ENCODE measurements at places on chromosomes 1 and 21.

DNA sequence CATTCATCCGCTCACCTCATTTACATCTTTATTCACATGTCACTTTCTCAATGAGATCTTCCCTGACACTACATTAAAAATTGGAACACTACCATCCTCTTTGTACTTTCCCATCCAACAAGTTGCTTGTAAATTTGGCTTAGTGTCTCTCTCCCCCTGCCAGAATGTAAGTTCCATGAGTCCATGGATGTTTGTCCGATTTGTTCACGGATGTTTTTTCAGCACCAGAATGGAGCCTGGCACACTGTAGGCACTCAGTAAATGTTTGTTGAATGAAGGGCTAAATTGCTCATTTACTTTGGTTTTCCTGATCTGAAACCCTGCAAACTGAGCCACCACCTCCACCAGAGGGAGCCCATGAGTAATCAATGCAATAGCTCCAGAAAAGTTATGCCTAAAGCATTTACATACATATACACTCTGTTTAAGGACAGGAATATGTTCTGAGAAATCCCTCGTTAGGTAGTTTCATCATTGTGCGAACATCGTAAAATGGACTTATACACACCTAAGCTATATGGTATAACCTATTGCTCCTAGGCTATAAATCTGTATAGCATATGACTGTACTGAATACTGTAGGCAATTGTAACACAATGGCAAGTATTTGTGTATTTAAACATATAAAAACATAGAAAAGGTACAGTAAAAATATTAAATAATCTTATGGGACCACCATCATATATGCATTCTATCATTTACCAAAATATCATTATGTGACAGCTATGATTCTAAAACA is 2.8 kb upstream of the EYA3 start:
- peak; percentile 61 for DNase-seq

GRCh38 chr1:173332026-173332425 is 124.9 kb upstream of the TNFSF4 start:
- no peak for DNase-seq

DNA sequence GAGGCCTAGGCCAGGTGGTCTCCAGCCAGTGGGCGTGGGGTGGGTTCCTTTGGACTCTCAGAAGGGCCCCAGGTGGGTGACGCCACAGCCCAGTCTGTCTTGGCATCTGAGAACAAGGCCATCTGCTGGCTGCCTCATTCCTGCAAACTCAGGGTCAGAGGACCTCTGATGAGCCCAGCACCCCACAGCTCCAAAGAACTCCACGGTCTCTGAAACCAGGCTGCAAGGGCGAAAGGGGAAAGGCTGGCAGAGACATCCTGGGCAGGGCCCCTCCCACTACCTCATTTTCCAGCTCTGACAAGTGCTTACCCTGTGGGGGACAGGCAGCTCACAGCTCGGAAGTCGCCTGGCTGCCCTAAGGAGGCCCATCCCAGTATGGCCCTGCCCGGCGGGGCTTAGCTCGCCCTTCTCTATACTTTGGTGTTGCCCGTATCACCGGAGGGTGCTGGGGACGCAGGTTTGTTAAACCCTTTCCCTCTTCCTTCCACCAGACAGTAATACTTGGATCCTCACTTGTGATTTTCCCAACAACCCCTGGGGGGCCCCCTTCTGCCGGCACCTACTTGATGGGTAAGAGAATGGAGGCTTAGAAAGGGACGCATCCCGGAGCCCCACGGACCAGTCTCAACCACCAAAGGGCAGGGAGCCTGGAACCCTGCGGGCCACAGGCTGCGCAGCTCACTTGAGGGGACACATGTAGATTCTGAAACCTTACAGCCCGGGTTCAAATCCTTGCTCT is 10.9 kb upstream of the EDN2 start:
- no peak for DNase-seq

DNA sequence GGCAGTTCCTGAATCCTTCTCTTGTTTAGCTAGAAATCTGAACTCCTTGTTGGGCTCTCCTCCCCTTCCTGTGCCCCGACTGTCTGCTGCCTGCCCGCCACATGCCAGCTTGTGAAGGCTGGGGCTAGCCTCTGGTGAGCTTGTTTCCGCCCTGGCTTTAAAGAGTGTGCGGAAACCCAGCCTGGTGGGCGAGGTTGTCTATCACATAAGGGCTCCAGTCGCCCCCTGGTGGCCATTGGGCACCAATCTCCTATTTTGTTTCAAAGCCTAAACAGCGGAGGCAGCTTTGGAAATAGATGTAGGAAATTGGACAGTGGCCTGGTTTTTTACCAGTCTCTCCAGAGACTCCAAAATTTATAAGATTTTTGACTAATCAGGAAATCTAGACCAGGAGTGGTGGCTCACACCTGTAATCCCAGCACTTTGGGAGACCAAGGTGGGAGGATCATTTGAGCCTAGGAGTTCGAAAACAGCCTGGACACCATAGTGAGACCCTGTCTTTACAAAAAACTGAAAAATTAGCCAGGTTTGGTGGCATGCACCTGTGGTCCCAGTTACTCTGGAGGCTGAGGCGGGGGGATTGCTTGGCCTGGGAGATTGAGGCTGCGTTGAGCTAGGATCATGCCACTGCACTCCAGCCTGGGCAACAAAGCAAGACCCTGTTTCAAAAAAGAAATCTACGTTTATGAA is 9.8 kb downstream of the ATP8B2 start:
- DNase-seq = peak; percentile 83

DNA sequence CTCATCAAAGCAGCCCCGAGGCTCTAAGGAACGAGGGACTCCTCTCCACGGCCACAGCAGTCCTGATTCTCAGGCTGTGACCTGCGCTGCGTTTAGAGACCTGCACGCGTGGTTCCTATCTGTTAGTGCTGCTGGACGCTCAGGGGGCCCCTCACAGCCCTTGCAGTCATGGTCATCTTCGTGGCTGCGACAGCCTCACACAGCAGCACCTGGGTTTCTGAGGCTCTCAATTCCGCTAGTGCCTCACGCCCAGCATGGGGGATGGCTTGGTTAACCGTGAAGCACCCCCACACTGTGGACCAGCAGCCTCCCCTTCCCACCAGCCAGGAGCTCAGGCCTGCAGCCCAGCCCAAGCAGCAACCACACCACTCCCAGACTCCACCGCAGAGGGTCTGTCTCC is 7.8 kb downstream of the MORN1 start:
- no peak for DNase-seq

All from stimulated activated CD4-positive, alpha-beta T cell treated with anti-CD3 and anti-CD28 coated beads, Interleukin-15, amount 100 ng/mL, for 1 hour (primary cell).